CD4-positive, alpha-beta T cell treated with Interleukin-6 for 4 hours (primary cell): ENCODE measurements at places on chromosomes 1 and 21.

DNA sequence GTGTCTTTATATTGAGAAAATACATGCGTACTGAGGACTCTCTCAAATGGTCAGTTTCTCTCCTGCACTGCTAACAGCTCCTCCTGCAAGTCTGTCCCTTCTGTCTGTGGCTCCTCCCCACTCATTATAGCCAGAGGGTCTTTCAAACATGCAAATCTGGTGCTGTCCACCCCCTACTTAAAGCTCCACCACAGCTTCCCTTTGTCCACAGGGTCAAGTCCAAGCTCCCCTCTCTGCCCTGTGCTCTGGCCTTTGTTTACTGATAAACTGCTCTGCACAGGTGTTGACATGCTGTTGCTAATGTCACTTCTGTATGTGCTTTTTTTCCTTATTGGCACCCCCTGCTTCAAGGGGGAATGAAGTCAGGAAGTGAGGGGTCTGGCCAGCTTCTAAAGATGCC lies 47.7 kb upstream of the GPR37L1 start:
- no peak for DNase-seq

DNA sequence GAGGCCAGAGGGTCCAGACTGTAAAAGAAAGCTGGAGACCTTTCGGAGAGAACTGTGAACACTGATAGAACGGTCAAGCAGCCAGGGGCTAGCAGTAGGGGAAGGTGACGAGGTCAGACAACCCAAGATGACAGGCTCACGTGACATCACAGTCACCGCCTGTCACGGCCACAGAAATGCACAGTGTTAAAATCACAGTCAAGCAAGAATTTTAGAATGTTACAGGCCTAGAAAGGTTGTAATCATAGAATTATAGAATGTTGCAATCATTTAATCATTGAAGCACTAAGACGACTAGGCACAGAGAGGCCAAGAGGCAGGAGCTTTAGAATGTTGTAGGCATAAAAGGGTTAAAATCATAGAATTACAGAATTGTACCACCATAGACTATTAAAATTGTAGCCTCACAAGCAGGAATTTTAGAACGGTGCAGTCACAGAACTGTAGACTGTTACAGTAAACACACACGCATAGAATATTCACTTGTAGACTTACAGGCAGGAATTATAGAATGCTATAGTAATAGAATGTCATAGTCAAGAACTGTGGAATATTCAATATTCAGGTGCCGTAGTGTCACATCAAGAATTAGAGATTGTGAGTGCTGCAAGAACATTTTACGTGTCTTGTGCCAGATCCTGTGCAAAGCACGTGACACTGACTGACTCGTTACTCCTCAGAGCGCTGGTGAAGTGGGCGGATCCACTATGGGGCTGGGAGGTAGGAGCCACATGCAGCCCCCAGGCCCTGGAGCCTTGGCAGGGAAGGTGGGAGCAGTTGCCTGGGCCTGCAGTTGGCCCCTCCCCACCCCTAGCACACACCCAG lies 118.1 kb downstream of the EPHB2 start:
- DNase-seq = no peak

GRCh38 chr1:152645146-152645545 lies 18.0 kb upstream of the LCE2D start:
- DNase-seq = no peak

GRCh38 chr1:188350104-188350503 lies 1521.4 kb downstream of the PLA2G4A start:
- no peak for DNase-seq

- no peak for DNase-seq
Measured at GRCh38 chr1:117556976-117557375, 48.9 kb upstream of the TENT5C start.

DNA sequence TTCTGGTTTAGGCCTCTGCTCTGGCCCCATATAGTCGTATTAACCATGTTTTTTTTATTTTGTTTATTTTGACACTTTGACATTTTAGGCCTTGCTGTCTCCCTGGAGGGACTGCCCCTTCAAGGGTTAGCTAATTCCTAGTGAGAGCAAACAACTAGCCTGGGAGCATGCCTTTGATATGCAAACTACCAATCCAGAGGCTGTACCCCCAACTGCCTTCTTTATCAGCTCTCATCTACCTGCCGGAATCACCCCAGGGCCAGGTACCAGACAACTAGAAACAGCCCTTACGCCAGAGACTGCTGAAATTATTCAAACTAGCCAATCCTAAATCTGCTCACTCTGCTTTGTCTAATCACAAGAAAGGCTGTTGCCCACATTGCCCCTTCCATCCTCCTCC lies 13.0 kb upstream of the ST6GALNAC5 start:
- no peak for DNase-seq

DNA sequence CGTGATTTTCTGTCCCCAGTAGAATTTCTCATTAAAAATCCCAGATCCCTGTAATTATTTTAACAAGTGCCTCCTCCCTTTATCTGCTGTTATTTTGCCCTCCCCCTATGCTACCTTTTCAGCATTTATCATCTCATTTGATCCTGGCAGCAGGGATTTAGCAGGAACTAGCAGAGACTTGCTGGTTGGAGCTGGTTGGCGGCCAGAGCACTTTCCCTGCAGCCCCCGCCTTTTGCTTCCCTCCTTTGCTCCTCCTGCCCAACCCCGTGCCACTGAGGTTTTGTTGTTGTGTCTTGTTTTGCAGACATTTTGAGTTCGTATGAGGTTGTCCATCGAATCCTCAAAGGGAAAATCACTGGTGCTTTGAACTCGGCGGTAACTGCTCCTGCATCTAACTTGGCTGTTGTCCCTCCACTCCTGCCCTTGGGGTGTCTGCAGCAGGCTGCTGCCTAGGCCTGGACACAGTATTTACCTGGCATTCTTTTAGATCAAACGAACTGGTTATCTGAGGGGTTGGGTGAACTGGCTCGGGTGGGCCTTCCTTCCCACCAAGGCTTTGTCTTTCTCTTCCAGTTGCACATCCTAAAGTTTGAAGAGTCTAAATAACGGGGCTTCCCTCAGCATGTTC lies 11.2 kb downstream of the UBE2Q1 start:
- DNase-seq = no peak

DNA sequence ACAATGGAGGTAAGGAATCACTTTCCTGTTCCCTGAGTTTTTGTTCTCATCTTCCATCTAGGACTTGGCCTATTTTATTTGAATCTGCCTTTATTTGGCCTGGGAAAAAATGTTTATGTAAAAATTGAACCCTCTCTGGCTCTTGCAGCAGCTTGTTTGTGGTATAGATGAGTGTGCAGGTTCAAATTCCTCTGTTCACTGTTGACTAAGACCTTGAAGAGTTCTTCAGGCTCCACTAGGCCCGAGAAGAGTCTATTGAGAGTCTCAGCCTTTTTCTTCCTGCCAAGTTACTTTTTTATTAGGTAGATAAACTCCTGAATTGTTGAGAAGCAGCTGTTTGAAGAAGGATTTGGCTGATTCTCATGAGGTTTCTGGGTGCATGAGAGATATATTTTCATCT lies 248.8 kb upstream of the ADGRL2 start:
- DNase-seq = no peak

GRCh38 chr1:204258213-204259115 lies 44.7 kb upstream of the GOLT1A start:
- peak; percentile 36 for DNase-seq

GRCh38 chr1:245129319-245130240 lies 25.2 kb upstream of the KIF26B start:
- no peak for DNase-seq

- no peak for DNase-seq
Measured at GRCh38 chr1:218817071-218817470, 356.6 kb upstream of the LYPLAL1 start.

DNA sequence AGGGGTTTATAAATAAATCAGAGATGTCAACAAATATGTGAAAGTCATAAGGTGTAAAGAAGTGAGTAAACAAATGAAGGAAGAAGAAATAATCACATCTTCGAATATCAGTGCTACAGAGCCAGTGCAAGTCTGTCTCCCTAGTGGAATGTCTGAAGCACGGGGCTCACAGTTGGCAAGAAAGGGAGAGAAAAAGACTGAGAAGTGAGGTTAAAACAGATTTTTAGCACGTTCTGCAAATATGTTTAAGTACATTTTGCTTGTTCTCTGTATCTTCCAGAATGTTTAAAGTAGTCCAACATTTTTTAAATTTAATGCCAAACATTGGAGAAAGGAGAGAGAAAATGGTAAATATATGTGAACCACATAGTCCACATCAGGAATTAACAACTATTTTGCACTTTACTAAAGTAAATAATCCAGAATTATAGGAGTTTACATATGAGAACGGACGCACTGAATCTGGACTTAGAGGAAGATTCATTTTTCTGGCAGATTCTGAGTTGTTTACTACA lies 682.4 kb downstream of the LTN1 start:
- no peak for DNase-seq

DNA sequence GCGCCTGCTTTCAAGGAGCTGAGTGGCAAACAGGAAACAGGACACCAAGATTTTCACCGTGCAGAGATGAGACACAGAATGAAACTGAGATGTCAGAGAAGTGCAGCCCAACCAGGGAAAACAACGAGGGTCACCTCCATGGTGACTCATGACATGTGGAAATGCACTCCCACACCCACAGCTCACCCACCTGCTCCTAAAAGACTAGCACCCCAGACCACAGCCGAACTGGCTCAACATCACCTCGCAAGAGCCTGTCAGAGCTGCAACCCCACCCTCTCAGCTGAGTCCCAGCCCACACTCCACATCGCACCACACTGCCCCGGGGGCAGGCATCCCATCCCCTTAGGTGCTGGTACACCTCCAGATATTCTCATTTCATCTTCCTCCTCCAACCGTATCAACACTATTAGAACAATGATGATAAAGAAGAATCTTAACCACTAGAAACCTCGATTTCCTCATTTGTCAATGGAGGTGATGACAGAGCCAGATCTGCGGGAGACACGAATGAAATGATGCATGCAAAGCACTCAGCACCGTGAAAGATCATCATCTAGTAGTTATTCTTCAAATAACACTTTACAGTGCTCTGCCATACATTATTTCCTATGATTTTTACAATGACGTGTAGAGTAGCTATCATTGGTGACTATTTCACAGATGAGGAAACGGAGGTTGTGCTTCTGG lies 103.2 kb downstream of the DMRTB1 start:
- DNase-seq = peak; percentile 9

DNA sequence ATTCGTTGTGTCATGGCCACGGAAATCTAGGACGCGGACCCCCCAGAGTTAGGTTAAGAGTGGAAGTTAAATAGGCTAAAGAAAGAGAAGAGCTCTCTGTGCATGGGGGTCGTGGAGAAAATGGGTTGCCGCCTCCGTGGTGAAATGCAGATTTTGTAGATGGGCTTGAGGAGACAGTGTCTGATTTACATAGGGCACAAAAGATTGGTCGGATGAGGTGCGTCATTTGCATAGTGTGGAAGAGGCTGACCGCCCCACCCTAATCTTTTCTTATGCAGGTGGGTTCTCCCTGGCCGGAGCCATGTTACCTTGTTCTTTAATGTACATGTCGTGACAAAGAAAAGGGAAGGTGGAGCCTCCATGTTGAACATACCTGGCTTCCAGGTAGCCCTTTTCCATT lies 14.3 kb upstream of the SLC5A9 start:
- no peak for DNase-seq

GRCh38 chr1:180451504-180451903 lies 50.9 kb downstream of the ACBD6 start:
- DNase-seq = no peak

DNA sequence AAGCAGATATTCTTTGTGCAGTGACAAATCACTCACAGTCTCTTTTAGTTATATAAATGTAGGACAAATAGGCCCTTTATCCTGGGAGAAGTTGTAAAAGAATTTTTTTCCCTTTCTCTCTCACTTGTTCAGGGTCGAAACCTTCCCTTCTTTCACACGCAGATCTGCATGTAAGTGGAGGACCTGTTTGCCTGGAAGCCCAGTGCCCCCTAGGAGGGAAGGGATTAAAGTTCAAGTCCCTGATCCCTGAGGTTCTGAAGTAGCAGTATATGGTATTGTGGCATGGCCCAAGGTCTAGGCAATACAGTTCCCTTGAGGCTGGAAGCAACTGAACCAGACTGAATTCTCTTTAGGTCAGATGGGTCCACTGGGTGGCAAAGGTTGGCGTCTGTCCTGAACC lies 48.6 kb upstream of the PTGFRN start:
- no peak for DNase-seq

DNA sequence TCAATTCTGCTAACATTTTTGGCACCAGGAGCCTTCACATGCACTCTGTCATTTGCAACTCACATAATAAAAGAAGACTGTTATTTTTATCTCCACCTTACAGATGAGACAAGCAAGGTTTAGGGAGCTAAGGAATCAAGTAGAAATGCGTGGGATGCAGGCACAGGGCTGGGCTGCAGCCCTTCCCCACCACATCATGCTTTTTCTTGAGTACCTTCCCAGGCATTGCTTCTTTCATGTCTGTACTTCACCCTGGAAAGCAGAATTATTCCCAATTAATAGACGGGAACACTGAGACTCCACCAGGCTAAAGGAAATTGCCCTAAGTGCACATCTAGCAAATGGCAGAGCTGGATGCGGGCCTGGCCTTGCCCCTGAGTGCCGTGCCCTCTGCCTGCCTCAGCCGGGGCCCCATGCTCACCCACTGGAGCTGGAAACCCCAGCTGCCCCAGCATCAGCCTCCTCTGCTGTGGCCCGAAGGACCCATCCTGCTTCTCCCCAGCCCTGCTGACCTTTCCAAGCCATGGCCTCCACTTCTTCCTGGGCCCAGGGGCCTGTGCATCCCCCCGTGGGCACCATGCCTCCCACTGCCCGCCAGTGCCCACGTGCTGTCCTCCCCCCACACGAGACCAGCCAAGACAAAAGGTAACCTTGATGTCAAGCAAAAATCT lies 257.5 kb downstream of the TOMM20 start:
- DNase-seq = no peak

DNA sequence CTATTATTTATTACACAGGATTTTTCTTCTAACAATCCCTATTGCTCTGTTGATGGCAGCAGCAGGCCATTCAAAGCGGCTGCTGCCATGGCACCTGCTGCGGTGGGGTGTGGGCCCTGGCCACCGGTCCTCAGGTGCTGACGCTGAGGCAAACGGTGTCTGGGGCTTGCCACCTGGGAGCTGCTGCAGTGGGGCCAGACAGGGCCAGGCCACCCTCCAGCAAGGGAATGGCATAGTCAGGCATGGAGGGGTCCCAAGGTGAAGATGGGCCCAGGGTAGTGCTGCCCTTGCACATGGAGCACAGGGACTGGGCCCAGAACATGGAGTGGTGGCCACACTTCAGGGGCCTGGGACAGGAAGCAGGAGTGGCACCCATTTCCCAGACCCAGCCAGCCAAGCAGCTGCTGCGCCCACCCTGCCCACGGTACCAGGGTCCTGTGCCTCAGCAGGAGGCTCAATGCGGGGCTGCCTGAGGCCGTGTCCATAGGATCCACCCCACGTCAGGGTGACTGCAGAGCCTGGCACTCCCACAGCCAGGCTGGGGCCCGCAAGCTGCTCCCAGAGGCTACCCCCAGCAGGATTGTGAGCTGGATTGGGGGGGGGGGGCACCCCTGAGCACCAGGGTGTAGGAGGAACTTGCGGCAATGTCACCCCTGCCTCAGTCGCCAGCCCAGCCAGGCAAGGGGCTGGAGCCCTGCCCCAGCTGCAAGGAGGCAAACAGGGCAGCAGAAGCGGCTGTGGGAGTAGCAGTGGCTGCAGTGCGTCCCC lies 53.9 kb upstream of the KRTAP11-1 start:
- DNase-seq = no peak
